ENCODE measurements at places on chromosomes 7 and 10. TPM values are rescaled to one million over a fixed set of nuclear protein-coding genes. Genes with fewer than 3 reads are reported as not detected.

- DNase-seq: no peak
- H3K4me3 ChIP-seq: no peak overlapping the region
- no peak overlapping the region for H3K27ac ChIP-seq
- no peaks in the 10 kb centered on the region for H3K36me3 ChIP-seq
- no peaks in the 10 kb centered on the region for H3K27me3 ChIP-seq
- H3K4me1 ChIP-seq: peaks cover 4% of the 10 kb centered on the region
These were observed 253.0 kb upstream of the GRB10 start for GRCh38 chr7:51035716-51036115.

GRCh38 chr7:77393261-77393660 lies 22.9 kb downstream of the GSAP start:
- no peak overlapping the region for H3K4me3 ChIP-seq
- H3K27me3 ChIP-seq: no peaks in the 10 kb centered on the region
- no peak overlapping the region for H3K27ac ChIP-seq
- no peaks in the 10 kb centered on the region for H3K4me1 ChIP-seq

OSBPL3 gene
- 21.5 TPM for total RNA-seq

DLX5 gene
- not detected for total RNA-seq

ADCY1 gene
- total RNA-seq: under 0.01 TPM

LIPN gene
- not detected for total RNA-seq

DNA sequence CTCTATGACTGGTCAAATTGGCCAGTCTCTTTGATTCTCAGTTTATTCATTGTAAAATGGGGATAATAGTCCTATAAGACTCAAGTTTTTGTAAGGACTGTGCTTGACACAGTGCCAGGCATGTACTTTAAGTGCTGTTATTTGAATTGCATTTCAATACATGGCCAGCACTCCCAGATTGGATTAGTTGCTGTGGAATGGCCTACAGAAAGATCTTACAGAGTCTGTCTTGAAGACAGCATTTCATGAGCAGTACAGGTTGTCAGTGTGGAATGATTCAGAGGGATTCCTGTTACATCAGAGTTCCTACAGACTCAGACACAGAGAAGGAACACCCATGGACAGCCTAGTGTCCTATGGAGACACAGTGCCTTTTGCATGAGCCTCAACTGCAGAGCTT lies 238.1 kb upstream of the BMPER start:
- DNase-seq: no peak
- H3K36me3 ChIP-seq: no peaks in the 10 kb centered on the region
- no peaks in the 10 kb centered on the region for H3K27me3 ChIP-seq
- no peak overlapping the region for H3K27ac ChIP-seq

GRCh38 chr7:71630516-71630915 lies 498.6 kb downstream of the GALNT17 start:
- H3K27ac ChIP-seq: no peak overlapping the region
- no peak overlapping the region for H3K4me3 ChIP-seq
- H3K4me1 ChIP-seq: no peaks in the 10 kb centered on the region
- no peaks in the 10 kb centered on the region for H3K27me3 ChIP-seq
- H3K36me3 ChIP-seq: no peaks in the 10 kb centered on the region

- no peaks in the 10 kb centered on the region for H3K27me3 ChIP-seq
- H3K27ac ChIP-seq: no peak overlapping the region
- DNase-seq: no peak
- no peaks in the 10 kb centered on the region for H3K36me3 ChIP-seq
- H3K4me3 ChIP-seq: no peak overlapping the region
These were observed 103.0 kb upstream of the LSM8 start for GRCh38 chr7:118080947-118081346.

RADIL gene
- 6.6 TPM for total RNA-seq

All from Peyer's patch (tissue), 4 donors.